Esophagus muscularis mucosa (tissue), 4 donors: ENCODE measurements at places on chromosomes 1 and 21.
A peak's percentile ranks its signal among the peaks of the same experiment; 100 is the strongest.

- peak; percentile 47 for DNase-seq
Observed at GRCh38 chr1:93574991-93575390, 106.6 kb downstream of the BCAR3 start.

DNA sequence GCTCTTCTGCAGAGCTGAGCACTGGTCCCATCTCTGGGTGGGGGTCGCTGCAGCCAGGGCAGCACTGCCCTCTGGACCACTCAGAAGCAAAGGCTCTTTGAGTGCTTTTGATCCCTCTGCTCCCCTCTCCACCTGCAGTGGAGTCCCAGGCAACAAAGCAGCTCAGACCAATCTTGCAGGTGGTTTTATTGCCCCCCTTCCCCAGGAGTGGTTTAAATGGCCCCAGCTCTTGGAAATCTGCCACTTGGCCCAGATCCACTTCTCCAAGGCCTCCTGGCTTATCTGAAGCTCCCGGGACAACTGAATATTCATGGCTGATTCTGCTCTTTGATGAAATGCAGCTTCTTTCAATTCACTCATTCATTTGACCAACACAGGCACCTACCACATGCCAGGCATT lies 2.7 kb downstream of the STUM start:
- no peak for DNase-seq

- DNase-seq = no peak
Observed at GRCh38 chr1:53869454-53870117, 20.0 kb downstream of the YIPF1 start.

GRCh38 chr1:179231923-179232322 lies 2.4 kb upstream of the ABL2 start:
- DNase-seq = no peak
